ENCODE measurements at places on chromosomes 2 and 18.
A peak's percentile ranks its signal among the peaks of the same experiment; 100 is the strongest.

- peak; percentile 41 for DNase-seq
Measured at GRCh38 chr18:72871091-72871490, 3.3 kb upstream of the NETO1 start.

DNA sequence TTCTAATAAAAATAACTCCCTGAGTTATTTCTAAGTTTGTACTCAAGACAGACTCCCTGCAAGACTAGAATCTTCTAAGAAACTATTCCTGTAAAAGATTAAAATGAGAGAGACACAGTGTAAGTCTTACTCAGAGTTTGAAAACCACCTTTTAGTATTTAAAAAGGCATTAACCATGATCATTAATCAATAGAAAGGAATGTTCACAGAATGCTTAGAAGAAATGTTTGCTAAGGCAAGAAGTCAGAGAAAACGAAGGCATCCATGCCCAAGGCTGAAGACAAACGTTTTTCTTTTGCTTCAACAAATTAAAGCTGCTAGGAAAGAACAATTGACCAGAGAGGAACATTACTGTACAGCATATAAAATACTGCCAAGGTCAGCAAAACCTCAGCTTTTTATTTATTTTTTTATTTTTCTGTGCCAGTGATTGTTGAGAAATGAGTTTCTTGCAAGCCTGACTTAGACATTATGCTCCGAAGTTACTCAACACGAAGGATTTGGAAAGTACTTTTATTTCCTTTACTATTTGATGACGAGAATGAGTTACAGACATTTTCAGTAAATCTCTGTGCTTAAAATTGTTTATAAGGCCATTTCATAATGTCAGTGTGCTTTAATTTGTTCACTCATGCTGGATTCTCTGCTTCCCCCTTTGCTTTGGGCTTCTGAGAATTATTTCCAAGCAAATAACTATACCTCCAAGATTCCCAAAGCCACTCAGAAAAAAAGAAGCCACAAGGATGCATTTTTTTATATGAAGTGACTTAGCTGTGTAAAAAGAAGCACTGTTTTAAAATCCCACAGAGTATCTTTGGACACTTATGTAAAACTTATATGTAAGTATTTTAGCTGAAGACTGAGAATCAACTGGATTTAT lies 20.5 kb downstream of the RND3 start:
- DNase-seq = no peak

GRCh38 chr2:143505542-143505941 lies 376.3 kb downstream of the ARHGAP15 start:
- no peak for DNase-seq

DNA sequence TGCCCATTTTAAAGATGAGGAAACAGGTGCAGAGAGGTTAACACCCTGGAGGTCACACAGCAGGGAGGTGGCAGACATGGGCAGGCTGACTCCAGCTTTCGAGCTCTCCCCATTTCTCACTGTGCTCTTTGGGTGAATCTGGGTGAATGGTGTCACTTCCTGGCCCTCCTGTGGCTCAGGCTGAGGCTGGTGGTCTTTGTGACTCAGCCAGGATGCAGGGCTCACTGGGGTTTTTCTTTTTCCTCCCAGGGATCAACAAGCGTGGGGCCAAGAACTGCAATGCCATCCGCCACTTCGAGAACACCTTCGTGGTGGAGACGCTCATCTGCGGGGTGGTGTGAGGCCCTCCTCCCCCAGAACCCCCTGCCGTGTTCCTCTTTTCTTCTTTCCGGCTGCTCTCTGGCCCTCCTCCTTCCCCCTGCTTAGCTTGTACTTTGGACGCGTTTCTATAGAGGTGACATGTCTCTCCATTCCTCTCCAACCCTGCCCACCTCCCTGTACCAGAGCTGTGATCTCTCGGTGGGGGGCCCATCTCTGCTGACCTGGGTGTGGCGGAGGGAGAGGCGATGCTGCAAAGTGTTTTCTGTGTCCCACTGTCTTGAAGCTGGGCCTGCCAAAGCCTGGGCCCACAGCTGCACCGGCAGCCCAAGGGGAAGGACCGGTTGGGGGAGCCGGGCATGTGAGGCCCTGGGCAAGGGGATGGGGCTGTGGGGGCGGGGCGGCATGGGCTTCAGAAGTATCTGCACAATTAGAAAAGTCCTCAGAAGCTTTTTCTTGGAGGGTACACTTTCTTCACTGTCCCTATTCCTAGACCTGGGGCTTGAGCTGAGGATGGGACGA lies 13.2 kb downstream of the ITM2C start:
- DNase-seq = no peak

DNA sequence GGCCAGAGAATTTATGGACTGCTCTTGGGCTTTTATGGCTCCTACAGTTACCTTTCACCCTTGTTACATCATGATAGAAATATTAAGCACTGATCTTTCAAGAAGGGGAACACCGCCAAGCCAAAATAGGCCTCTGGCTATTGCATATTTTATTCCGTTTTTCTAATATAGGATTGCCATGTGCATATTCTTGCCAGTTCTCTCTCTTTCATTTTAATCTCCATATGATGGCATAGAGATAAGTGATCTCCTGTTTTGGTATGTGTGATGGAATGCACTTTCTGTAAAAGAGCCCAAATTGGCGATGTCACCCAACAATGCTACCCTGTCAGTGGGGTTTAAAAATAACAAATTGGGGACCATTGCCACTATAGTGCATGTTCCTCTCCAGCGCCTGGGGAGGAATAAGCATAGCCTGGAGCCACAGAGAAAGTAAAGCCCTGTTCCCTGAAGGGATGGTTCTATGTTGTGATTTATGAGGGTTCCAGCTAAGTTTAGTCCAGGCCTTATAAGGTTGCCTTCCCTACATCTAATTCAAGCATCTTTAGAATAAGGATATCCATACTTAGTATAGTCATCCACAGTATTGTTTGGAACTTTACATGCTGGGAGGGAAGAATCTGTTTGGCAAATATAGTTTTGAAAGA lies 26.9 kb downstream of the CMPK2 start:
- no peak for DNase-seq

- DNase-seq = no peak
Measured at GRCh38 chr18:76993573-76993972, 139.0 kb downstream of the MBP start.

- DNase-seq = no peak
Measured at GRCh38 chr2:161843936-161844335, 219.7 kb downstream of the SLC4A10 start.

GRCh38 chr18:7896805-7897518 lies 329.8 kb downstream of the PTPRM start:
- no peak for DNase-seq

DNA sequence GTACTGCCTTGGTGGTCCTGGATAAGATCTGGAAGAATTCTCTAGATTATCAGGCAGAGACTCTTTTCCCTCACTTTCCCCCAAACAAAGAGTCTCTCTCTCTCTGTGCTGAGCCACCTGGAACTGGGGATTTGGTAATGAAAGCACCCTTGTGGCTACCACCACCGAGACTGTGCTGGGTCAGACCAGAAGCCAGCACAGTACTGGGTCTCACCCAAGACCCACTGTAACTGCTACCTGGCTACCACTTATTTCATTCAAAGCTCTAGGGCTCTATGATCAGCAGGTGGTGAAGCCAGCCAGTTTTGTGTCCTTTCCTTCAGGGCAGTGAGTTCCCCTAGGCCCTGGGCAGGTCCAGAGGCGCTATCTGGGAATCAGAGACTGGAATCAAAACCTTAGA lies 269.6 kb upstream of the CWC22 start:
- DNase-seq = no peak

- DNase-seq = no peak
Measured at GRCh38 chr18:22311301-22311700, 106.4 kb downstream of the CTAGE1 start.

DNA sequence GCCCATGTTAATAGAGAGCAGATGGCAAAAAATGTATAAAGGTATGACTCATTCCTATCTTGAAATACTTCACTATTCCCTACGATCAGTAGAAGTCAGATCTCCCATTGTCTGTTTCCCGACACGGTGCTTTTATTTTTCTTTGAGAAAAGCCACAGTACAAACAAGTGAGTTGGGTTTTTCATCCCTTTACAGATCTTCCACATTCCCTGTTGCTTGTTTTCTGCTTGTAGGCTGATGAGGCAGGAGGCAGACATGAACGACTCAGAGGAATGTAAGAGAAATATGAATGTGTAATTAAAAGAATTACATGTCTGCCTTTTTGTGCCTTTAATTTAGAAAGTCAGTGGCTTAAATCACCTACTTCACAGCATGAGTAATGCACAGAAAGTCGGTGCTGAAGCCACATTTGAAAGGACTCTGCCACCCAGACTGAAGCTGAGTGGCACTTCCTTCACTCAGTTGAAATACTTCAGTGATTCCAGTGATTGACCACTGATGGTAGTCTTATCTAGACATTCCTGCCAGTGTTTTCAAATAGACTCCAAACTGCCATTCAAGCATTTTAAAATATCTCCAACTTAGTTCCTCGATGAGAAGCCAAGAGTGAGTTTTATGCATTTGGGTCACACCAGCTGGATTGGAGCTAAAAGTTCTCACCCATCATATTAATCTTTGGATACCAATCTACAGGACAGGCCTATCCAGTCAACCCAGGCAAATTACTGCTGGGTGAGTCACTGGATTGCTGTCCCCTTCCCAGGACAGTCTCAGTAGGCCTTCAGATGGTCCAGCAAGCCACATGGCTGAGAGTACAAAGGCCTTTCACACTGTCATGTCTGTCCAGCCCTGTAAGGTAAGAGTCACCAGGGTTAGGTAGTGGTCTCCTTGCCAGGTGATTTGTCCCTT lies 79.0 kb downstream of the COLEC12 start:
- DNase-seq = no peak

GRCh38 chr2:74876081-74876886 lies 42.4 kb downstream of the HK2 start:
- DNase-seq = peak; percentile 16

DNA sequence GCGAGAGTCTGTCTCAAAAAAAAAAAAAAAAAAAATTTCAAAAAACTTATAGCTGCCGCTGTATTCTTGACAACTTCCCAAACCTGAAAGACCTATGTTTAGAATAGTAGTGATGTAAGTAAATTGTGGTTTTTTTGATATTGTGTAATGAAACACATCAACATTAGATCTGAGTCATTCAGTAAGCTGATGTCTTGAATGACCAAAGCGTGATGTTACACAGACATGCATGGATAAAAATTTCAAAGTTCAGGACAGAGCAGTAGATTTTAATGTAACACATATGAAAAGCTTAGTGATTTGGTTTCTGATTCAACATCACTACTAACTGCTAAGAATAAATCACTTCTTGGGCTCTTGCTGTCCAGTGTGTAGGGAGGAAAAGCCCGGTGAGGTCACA lies 69.3 kb upstream of the MEX3C start:
- DNase-seq = no peak

DNA sequence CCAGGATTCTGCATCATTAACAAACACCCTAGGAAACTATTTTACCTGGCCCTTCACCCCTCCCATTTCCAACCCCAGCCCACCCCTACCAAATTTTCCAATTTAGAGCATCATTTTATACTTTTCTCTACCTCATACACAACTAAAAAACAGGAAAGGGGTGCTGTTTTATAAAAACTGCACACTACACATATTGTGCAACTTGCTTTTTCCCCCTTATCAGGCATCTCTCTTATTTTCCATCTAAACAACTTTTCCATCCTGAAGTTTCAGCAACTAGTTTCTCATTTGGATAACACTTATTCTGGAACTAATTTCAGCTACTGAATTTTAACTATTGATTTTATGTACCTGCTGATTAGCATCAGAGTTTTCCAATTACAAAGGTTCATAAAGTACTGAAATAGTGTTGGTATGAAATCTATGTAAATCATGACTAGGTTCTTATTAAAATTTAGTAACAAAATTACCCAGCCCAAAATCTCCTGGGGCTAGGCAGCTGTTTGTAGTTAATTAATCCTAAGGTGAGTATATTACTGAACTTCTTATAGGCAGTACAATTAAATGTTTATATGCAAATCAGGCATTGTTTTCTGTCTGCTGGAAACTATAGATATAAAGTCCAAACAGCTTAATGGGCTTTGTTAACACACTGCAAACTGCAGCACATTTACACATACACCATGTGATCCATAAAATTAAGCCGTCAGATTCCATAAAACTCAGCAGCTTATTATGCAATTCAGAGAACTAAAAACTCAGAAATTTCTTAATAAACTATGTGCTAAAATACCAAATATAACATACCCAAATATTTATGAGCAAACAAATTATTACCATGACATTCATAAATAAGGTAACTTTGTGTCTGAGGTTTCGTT lies 7.9 kb downstream of the SF3B1 start:
- DNase-seq = no peak

DNA sequence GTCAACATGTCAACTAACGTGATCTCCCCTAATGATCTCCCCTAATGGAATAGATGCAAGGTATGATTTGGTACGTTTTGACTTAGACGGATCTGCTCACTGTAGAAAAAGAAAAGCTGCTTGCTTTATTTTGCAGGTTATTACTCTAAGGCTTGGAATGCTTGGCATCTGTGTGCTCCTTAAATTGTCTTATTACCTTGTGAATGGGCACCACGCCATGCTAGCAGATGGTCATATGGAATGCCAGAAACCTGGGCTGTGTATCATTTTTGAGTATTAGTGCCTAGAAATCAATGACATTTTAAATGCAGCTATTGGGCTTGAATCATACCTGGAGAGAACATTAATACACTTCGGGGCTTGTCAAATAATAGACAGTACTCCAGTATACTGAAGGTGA lies 16.5 kb upstream of the FIGN start:
- DNase-seq = no peak

GRCh38 chr2:38099099-38100028 lies 23.4 kb upstream of the CYP1B1 start:
- DNase-seq = no peak

DNA sequence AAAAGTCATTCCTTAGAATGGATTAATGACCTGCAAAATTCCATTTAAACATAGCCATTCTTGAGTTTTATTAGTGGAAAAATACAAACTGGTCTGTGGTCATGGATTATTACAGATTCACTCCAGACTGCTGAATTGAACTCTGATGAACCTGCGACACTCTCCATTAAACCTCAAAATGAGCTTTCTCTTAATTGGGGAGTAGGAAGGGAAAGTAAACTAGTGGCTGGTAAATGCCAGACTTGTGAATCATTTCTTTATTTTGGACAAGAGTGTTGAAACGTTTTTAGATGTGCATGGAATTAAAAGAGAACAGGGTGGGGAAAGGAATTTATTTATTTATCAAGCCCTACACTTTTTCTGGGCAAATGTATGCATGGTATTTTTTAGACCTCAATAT lies 321.2 kb upstream of the FANCL start:
- no peak for DNase-seq
